Urothelium cell line (cell line): ENCODE measurements at places on chromosomes 12 and 14.

DNA sequence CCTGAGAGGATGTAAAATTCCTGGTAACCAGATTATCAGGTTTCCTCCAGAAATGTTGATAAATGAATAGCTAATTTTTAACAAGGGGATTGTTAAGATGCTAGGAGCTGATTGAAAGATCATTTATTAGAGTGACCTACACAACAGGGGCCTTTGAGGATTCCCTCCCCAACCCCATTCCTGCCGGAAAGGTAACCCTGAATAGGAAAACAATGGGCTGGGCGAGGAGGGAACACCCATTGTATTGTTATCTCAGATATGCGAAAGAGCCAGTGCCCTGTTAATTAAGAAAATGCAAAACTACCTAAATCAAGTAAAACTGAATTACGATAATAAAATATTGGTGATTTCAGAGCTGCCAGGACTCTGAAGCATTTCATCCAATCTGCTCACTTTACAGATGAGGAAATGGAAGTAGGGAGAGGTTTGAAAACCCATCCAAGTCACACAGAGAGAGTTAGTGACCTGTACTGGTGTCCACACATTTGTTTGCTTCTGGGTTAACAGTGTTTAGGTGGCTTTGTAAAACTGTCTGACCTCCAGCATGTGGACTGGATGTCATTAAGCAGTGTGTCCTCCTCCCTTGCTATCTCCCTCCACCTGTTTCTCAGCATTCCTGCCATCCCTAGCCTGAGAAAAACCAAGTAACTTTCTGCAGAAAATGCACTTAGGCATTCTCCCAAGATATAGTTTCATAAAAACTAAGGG lies 214.8 kb downstream of the TTC6 start:
- no peak for DNase-seq

GRCh38 chr12:104359216-104359615 lies 55.7 kb downstream of the EID3 start:
- no peak for DNase-seq

DNA sequence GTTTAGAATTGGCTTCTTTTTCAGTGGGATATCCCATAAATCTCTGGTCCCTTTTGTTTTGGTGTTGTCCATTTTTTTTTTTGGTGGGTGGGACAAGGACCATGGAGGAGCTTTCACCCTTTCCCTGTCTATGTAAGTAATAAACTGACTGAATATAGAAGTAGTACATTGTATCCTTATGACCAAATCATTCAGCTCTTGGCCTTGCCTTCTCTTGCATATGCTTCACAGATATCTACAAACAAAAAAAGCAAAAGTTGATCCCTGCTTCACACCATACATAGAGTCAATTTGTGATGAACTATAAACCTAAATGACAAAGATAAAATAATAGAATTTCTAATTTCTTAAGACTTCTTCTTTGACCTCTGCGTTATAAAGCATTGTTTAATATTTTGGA lies 59.8 kb downstream of the SIX1 start:
- DNase-seq, result no peak

DNA sequence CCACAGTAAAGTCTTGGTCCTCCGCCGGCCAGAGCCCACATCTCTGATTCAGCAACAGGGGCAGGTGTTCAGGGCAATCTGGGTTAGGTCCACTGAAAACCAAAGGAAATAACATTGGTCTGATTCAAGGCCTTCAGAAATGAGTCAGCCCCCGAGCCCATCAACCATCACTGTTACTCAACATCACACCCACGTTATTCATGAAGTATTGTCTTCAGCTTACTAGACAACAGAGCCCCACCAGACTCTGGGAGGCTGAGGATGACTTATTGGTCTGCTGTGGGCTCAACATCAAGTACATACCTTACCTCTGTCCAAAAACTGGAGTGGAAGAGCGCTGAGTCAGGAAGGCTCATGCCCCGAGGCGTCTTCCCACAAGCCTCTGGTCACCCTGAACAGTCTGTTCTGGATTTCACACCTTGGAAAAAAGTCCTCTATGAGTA lies 97.5 kb downstream of the ZFP36L1 start:
- peak; percentile 99 for DNase-seq

DNA sequence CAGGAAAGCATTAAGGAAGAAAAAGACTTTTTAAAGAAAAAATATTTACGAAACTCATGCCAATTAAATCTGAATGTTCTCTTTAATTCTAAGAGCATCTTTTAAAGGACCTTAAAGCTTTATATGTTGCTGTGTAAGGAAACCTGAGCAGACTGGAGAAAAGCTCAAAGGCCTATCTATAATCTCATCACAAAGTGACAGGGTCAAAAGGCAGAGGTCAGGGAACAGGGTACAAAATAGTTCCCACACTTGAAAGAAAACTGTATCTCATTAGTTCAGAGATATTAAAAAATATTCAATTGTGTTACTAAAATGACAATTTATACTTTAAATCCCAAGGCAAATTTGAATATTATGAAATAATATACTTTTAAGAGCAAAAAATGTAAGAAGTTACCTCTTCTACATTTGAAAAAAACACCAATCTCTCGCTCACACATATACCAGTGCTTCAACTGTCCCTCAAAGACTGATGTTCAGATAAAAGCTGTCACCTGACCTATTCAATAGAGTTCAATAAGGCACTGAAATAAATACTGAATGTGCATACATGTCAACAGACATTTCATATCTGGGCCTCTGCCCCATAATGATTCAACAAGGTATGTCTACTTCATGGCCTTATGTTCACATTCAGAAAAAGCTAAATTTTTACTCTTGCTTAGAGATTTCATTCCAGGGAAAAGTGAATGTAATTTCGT lies 17.9 kb downstream of the DENND5B start:
- DNase-seq, result no peak

DNA sequence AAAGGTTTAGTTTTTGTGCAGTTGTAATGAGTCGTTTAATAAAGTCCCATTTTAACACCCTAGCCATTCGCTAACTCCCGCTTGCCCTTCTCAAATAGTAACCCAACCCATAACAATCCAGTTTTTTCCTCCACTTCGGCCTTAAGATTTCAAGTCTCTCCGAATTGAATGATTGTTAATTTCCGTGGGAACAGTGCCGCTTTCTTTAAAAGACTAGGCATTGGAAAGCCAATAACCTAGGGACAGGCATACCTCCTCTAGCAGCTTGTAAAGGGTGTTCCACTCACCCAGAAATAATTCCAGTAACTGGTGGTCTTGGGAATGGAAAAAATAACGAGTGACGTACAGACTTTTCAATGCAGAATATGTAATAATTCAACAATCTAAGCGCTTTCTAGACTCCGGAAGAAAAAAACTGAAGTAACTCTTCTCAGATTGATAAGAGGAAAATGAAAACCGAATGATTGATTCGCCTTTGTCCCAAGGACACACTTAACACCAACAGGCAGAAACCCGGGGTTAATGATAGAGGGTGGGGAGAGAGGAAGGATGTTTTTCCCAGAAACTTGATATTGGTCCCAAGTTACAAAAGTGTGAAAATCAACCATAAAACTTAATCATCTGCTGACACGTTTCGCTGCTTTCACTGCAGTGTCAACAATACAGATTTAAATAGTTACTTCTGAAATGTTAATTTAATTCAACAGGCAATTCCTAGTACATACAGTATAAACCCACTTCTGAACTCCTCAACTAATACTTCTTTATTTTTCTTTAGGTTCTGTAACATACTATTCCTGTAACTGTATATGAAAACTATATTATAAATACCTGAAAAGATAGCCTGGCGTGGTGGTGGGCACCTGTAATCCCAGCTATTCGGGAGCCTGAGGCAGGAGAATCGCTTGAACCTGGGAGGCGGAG lies 1.0 kb upstream of the SINHCAF start:
- no peak for DNase-seq

DNA sequence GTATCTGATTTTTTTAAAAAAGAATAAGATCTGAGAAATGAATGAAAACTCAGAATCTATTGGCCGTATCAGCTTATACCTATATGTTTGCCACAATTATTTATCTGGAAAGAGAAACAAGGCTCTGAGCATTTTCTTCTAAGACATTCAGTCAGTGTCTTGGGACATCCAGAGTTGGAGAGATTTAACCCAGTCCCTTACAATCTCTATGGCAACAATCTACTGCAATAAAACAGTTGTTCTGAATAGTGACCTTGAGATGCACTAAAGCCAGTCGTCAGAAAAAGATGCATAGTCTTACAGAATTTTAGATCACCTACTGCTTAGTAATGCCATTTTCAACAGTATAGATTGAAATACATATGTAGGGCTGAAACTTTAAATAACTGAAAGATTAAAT lies 52.0 kb upstream of the SOCS2 start:
- DNase-seq, result no peak

DNA sequence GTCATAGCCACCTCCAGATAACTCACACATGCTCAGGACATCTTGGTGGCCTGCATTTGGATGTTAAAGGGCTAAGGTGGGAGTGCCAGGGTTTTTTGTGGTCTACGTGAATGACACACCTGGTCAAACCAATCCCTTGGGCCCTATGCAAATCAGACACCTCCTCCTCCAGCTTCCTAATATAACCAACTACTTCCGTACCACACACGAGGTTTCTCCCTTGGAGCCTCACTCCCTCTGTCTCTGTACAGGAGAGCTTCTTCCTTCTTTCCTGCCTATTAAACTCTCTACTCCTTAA lies 19.6 kb downstream of the APOBEC1 start:
- DNase-seq, result no peak

DNA sequence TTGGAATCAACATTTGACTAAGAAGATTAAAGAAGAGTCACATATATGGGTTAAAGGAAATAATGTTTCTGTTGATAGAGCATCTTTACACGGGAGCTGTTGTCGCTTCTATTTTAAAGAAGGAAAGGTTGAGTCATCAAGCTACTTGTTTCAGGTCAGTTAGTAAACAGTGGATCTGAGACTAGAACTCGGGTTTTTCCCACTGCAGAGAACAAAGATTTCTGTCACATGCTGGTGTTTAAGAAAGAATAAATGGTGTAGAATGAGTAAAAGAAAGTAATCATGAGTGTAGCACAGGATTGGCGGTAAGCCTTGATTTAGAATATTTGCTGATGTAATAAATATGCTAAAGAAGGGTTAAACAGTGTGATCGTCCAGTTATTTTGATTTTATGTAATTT lies 455.5 kb downstream of the AEBP2 start:
- DNase-seq, result peak; percentile 33

GRCh38 chr12:60101715-60102114 lies 505.9 kb downstream of the SLC16A7 start:
- DNase-seq, result no peak

GRCh38 chr14:52314595-52315354 lies 663 bp downstream of the PTGER2 start:
- no peak for DNase-seq

GRCh38 chr14:66772146-66772545 lies 264.2 kb downstream of the GPHN start:
- DNase-seq, result no peak

- peak; percentile 73 for DNase-seq
Observed at GRCh38 chr12:116876151-116876869, 4.9 kb downstream of the HRK start.

DNA sequence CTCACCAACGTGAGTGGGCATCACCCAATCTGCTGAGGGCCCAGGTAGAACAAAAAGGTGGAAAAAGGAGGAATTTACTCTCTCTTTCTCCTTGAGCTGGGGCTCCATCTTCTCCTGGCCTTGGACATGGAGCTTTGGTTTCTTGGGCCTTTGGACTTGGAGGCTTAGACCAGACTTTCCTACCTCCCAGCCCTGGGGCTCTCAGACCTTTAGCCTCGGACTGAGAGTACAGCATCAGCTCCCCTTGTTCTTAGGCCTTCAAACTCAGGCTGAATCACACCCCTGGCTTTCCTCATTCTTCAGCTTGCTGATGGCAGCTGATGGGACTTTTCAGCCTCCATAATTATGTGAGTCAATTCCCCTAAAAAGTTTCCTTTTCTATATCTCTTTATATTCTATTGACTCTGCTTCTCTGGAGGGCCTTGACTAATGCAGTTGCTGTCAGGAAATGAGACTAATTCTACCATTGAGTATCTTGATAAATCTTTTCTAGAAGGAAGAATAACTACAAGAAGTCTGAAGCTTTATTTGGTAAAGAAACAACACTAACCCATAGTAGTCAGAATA lies 15.9 kb upstream of the CLEC4E start:
- no peak for DNase-seq

DNA sequence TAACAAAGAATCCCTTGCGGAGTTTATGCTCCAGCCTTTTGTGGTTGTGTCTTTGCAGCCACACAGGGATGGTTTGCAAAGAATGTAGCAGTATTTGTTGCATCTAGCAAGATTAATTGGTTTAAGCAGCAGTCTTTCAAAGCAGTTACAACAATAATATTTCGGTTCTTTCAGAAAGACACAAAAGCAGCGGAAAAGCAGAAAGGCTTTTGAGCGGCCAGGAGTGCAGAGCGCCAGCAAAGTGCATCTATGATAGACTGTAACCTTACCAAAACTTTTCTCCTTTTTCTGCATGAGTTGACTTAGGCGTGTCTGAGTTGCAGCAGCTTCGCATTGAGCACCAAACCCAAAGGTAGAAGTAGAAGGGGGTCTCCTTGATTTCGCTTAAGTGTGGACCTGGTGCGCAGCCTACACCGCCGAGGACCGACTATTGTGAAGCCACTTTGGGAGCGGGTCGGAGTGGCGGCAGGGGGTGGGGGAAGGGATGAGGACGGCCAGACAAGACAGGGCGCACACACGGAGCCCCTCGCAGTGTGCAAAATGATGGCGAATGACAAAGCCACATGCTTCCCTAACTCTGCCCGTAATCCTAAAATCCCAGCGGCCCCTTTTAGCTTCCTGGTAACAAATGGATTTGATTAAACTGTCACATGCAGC lies 1.2 kb downstream of the LMO3 start:
- DNase-seq, result no peak

- DNase-seq, result no peak
Observed at GRCh38 chr12:47767216-47767724, 5.8 kb upstream of the SLC48A1 start.

GRCh38 chr12:116558280-116559161 lies 660 bp upstream of the MAP1LC3B2 start:
- DNase-seq, result no peak

DNA sequence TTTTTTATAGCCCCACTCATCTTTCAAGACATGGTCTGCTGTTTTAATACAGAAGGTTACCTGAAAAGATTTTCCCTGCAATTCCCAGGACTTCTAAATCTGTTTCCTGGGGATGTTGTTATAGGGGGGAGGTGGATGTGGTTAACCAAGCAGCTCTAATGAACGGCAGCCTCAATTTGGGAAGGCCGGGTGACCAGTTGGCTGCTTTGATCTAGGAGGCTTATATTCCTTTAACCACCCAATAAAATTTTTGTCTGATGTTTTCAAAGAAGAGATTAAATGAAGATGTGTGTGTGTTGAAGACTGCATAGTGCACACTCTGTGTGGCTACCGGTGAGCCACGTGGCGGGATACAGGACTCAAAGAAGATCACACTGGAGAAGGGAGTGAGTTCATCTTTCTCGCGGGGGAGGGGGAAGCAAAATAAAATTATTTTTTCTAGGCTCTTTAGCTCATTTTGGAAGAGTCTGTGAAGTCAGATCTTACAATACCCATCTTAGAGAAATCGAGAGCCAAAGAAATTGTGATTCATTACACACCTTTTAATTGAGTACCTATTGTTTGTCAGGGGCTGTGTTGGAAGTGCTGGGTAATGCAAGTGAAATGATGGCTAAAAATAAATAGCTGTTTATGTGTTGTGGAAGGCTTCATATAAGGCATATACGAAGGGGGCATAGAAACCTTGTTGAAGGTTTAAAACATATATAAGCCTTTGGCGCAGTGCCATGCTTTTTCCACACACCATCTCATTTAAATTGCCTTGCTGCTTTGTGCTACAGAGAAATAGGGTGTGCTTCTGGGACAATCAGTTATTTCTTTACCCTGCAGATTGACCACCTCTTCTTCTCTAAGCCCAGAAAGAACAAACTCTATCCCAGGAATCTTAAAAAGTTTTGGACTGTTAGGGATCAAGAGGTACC lies 18.5 kb downstream of the ELK3 start:
- no peak for DNase-seq
